ENCODE measurements at places on chromosomes 7 and 10.

GRCh38 chr10:8489232-8489631 lies 434.7 kb downstream of the GATA3 start:
- no peak for DNase-seq

DNA sequence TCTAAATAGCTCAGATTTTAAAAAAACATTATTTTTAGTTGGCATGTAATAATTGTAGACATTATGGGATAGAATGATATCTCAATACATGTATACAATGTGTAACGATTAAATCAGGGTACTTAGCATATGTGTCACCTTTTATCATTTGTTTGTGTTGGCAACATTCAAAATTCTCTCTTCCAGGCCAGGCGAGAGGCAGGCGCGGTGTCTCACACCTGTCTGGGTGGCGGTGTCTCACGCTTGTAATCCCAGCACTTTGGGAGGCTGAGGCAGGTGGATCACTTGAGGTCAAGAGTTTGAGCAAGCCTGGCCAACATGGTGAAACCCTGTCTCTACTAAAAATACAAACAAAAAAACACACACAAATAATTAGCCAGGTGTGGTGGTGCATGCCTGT lies 151.7 kb downstream of the RTKN2 start:
- no peak for DNase-seq

DNA sequence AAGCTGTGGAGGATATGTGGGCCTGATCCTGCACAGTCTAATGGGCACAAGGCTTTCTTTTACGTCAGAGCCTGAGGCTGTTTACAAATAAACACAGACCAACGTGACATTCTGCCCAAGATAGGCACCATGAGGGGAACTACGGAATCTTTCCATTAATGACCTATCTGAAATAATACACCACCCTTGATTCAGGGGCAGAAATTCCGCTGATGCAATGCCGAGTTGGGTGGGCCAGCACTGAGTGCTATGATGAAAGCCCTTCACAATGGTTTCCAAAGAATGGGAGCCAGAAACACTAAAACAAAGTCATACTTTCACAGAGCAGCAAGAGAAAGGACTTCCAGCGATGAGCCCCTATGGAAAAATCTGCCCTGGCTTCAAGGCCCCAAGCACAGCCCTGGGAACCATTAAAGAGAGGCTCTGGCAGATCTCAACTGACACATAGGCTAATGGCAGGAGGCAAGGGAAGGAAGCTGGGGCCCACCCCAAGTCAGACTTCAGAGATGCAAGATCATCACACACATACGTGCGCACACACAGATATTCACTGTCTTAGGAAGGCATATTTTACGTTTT lies 72.2 kb upstream of the DLX6 start:
- DNase-seq = no peak

GRCh38 chr7:33614357-33615117 lies 290.8 kb upstream of the BMPER start:
- no peak for DNase-seq

GRCh38 chr7:23710000-23710399 lies at the start of gene STK31:
TSS of gene STK31 (plus strand) at chr7:23710219. CDS start at chr7:23710286, 67 bp downstream.
- no peak for DNase-seq
